CD4-positive, CD25-positive, alpha-beta regulatory T cell (primary cell): ENCODE measurements at places on chromosomes 12 and 14.

DNA sequence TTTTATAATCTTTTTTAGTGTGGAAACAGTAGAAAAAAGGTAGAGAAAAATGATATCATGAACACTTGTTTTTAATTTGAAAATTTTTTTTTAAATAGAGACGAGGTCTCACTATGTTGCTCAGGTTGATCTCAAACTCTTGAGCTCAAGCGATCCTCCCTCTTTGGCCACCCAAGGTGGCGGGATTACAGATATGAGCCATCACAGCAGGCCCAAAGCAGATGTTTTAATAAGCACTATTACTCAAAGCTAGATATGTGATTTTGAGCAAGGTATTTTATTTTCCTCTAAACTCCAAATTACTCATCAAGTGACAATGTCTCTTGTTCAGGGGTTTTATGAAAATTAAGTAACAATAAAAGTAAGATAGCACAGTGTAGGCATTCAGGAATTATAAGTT, 10.7 kb upstream of the WDR89 start:
- H3K27me3 ChIP-seq, result no peaks in the 10 kb centered on the region
- peak overlapping the region; percentile 83 for H3K27ac ChIP-seq

DNA sequence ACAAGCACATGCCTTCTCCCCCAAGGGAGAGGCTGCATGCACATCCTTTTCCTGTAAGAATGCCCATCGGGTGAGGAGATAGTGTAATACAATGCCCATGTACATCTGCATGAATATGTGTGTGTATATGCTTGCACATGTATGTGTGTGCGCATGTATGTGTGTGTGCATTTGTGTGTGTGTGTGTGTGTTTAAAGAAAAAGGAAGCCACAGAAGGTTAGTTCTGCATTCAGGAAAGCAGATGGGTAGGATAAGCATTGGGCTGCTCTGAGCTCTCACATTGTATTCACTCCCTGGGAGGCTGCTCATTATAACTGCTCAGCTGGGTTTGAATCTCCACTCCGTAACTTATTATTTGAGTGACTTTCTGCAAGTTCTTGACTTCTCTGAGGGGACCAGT, 74.3 kb downstream of the GALNT8 start:
- no peaks in the 10 kb centered on the region for H3K4me1 ChIP-seq
- no peak overlapping the region for H3K27ac ChIP-seq
- peaks cover 13% of the 10 kb centered on the region for H3K27me3 ChIP-seq
- H3K36me3 ChIP-seq, result no peaks in the 10 kb centered on the region
- no peak overlapping the region for H3K4me3 ChIP-seq

DNA sequence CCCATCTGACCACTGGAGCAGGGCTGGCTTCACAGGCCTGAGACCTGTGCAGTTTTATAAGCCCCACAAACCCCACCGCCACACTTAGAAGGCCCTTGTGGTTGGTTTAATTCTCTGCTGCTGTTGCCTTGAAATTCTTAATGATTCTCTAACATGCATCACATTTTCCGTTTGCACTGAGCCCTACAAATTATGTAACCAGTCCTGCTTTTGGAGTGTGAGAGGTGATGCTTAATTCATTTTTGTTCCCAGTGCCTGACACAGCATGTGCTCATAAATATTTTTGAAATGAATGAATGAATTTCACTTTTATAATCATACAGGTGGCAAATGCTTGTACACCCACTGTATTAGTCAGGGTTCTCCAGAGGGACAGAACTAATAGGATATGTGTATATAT, 52.8 kb upstream of the PLXNC1 start:
- H3K27me3 ChIP-seq, result no peaks in the 10 kb centered on the region
- no peak for DNase-seq
- H3K27ac ChIP-seq, result no peak overlapping the region

DNA sequence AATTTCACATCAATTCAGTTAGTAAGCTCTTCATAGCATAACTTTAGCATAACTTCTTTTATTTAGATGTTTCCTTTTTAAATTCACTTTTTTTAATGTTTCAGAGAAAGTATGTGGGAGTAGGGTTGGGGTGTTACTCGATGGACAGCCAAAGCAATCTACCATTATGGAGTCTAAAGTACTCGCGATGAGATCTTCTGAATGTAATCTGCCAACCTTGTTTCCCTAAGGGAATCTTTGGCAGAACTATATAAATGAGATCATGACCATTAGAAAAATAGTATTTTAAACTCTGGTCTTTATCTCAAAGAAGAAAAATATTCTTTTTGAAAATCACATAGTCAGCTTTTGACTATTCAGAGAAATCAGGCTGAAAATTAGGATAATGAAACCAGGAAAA, 103.9 kb downstream of the BBS10 start:
- H3K36me3 ChIP-seq, result no peaks in the 10 kb centered on the region
- H3K4me1 ChIP-seq, result no peaks in the 10 kb centered on the region
- peaks cover 2% of the 10 kb centered on the region for H3K27me3 ChIP-seq
- no peak overlapping the region for H3K27ac ChIP-seq
- no peak overlapping the region for H3K4me3 ChIP-seq
- DNase-seq, result no peak

- no peak for DNase-seq
- peaks cover 4% of the 10 kb centered on the region for H3K36me3 ChIP-seq
- H3K27me3 ChIP-seq, result no peaks in the 10 kb centered on the region
- H3K4me3 ChIP-seq, result peak overlapping the region; percentile 95
These were observed 2.6 kb downstream of the YAF2 start for GRCh38 chr12:42235426-42235825.

DNA sequence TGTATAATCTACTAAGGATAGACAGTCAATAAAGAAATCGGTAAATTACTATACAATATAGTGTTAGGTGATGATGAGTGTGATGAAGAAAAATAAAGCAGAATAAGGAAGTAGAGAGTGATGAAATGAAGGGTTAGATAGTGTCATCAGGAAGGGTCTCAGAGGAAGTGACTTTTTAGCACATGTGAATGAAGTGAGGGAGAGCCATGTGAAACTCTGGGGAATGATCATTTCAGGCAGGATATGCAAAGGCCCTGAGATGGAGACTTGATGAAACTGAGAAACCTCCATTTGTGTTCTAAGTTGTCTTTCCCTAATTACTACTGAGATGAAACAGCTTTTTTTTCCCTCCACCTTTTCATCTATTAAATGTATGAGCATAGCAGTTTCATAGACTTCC, 19.4 kb upstream of the GNPTAB start:
- DNase-seq, result no peak
- no peaks in the 10 kb centered on the region for H3K36me3 ChIP-seq
- H3K27ac ChIP-seq, result no peak overlapping the region
- H3K4me1 ChIP-seq, result no peaks in the 10 kb centered on the region
- H3K27me3 ChIP-seq, result no peaks in the 10 kb centered on the region

- no peaks in the 10 kb centered on the region for H3K27me3 ChIP-seq
- DNase-seq, result no peak
- H3K4me1 ChIP-seq, result no peaks in the 10 kb centered on the region
- no peak overlapping the region for H3K27ac ChIP-seq
These were observed 44.6 kb downstream of the DLK1 start for GRCh38 chr14:100771121-100771800.
